ENCODE measurements at places on chromosomes 5 and 9.

- DNase-seq, result no peak
These were observed 10.5 kb downstream of the HABP4 start for GRCh38 chr9:96460470-96460869.

- DNase-seq, result no peak
These were observed 143.0 kb upstream of the EGFLAM start for GRCh38 chr5:38115318-38115827.

DNA sequence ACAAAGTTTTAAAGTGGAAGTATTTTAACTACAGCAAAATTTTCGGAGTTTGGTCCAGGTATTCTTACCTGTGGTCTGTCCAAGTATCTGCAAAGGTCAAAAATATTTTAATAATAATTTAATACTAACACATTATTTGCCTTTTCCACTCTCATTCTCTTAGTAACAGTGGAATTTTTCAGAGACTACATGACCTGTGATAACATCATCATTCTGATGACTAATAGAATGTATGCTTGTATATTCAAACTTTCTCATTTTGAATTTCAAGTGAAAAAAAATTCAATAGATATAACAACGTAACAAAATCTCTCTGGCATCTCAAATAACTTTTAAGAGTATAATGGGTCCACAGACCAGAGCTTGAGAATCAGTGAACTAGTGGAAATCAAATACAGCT lies 78.3 kb downstream of the FBXL17 start:
- no peak for DNase-seq

DNA sequence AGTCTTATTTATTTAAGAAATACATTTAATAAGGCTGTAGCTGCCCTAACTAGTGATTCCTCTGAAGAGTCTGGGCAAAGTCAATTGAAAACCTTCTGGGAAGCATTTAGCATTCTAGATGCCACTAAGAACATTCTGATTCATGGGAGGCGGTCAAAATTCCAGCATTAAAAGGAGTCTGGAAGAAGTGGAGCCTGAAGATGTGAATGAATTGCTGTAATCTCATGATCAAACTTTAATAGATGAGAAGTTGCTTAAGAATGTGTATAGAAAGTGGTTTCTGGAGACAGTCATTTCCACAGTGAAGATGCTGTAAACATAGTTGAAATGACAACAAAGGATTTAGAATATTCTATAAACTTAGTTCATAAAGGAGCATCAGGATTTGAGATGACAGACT lies 61.4 kb downstream of the WDR41 start:
- DNase-seq, result no peak

DNA sequence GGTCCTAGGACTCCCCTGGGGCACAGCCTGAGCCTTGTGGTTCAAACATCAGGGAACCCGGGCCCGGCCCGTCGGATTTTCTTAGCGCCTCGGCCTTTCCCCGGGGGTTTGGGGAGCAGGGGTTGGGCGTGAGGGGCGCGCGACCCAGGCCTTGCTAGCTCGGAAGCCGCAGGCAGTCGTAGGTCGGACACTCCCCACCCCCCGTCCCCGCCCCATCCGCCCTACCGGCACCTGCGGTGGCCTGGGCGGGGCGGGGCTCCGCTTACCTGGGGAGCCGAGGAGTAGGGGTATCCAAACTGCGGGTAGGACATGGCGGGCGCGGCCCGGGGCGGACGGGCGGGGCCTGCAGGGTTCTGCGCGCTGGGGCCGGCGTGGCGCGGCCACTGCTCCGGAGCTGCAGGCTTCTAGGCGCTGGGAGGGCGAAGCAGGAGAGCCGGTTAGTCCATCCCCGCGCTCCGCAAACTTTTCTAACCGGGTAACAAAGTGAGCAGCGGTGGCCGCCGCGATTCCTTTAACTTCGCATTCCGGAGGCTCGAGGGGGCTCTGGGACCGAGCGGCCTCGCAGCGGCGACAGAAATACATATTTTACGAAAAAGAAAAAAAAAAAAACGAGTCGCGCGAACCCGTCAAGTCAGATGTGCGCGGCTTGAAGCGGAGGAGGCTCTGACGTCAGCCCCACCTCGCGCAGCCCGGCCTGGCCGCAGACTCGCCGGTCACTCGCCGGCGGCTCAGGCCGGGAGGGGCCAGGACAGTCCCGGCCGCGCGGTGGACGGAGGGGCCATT lies at the start of gene IRX4:
IRX4 (minus strand) TSS at position 589 of the 783 bp plus-strand sequence; CDS start at position 311, 278 bp downstream.
- no peak for DNase-seq

All from stimulated activated CD8-positive, alpha-beta memory T cell treated with anti-CD3 and anti-CD28 coated beads, Interleukin-12 subunit alpha, Interleukin-12 subunit beta, amount 100 ng/mL, for 1 hour (primary cell).